ENCODE measurements at places on chromosomes 2 and 18. TPM values are rescaled to one million over a fixed set of nuclear protein-coding genes. Genes with fewer than 3 reads are reported as not detected.

PAIP2B gene
- 22.1 TPM for total RNA-seq

ARL4C gene
- 5.5 TPM for total RNA-seq

RTN4 gene
- total RNA-seq = 244 TPM

ST6GAL2 gene
- total RNA-seq = not detected

GALNT5 gene
- 0.98 TPM for total RNA-seq

BOLL gene
- not detected for total RNA-seq

HOXD9 gene
- total RNA-seq = 1.9 TPM

MAPK4 gene
- 10.8 TPM for total RNA-seq

ATF2 gene
- total RNA-seq = 54.3 TPM

ALKAL2 gene
- 21.9 TPM for total RNA-seq

MEIS1 gene
- 10.3 TPM for total RNA-seq

CCBE1 gene
- 3.9 TPM for total RNA-seq

GAL3ST2 gene
- total RNA-seq = 0.21 TPM

C2orf78 gene
- not detected for total RNA-seq

OSGEPL1 gene
- total RNA-seq = 8.4 TPM

SLC9A4 gene
- not detected for total RNA-seq

SGPP2 gene
- total RNA-seq = not detected

ANXA4 gene
- total RNA-seq = 78.7 TPM

TMEM18 gene
- total RNA-seq = 25.8 TPM

GCKR gene
- total RNA-seq = not detected

FAM136A gene
- total RNA-seq = 14.2 TPM

HOXD10 gene
- total RNA-seq = 2.1 TPM

ANKRD30BL gene
- not detected for total RNA-seq

Measured in tibial nerve (tissue), 4 donors.